ENCODE measurements at places on chromosomes 2 and 18.

DNA sequence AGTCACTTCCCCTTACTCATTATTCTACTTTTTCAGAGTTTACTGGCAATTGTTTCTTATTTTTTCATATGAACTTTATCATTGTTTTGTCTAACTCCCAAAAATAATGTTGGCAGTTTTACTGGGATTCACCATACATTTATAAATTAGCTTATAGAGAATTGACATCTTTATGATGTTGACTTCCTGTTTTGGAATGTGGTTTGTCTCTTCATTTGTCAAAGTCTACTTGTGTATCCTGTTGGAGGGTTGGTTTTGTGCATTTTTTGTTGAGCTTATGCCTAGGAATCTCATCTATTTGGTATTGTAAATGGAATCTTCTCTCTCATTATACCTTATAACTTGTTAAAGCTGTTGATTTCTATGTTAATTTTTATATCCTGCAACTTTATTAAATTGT, 16.4 kb downstream of the EPC2 start:
- H3K36me3 ChIP-seq, result no peaks in the 10 kb centered on the region
- H3K4me1 ChIP-seq, result peaks cover 39% of the 10 kb centered on the region
- no peak overlapping the region for H3K27ac ChIP-seq

DNA sequence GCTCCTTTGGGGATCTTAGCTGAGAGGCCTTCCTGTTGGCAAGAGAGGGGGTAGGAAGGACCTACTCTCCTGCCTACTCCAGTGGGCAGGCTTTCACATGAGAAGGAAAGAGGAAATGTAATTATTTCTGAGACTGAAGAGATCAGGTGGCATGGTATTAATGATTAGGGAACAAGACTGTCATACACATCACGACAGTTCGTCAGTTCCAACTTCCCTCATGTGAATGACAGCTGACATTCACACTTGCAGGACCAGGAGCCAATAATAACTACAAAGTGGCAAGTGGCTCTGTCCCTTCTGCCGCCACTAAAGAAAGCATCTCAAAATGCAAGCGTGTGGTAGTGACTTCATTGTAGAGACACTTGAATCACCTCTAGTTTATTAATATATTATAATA, 90.0 kb downstream of the ZCCHC2 start:
- H3K27ac ChIP-seq, result no peak overlapping the region
- no peak overlapping the region for H3K4me3 ChIP-seq
- no peaks in the 10 kb centered on the region for H3K4me1 ChIP-seq
- H3K27me3 ChIP-seq, result peaks cover 3% of the 10 kb centered on the region

DNA sequence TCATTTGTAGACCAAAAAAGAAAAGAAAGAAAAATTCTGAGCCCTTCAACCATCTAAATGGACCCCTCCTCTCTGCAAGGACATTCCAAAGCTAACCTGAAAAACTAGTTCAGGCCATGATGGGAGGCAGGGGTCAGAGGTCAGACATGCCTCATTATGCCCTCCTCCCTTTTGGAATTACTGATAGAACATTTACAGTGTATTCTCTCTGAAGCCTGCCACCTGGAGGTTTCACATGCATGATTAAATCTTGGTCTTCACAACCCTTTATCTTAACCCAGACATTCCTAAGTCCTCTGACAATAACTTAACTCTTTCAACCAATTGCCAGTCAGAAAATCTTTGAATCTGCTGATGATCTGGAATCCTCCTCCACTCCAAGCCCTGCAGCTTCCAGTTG, 86.0 kb downstream of the SPP2 start:
- H3K27me3 ChIP-seq, result no peaks in the 10 kb centered on the region
- H3K27ac ChIP-seq, result no peak overlapping the region

- H3K4me1 ChIP-seq, result no peaks in the 10 kb centered on the region
- H3K36me3 ChIP-seq, result no peaks in the 10 kb centered on the region
Observed at GRCh38 chr18:8041526-8042111, 474.5 kb downstream of the PTPRM start.

- no peaks in the 10 kb centered on the region for H3K27me3 ChIP-seq
- H3K4me3 ChIP-seq, result no peak overlapping the region
- H3K4me1 ChIP-seq, result no peaks in the 10 kb centered on the region
- no peaks in the 10 kb centered on the region for H3K36me3 ChIP-seq
Observed at GRCh38 chr2:185187421-185187820, 551.2 kb upstream of the FSIP2 start.

- no peak overlapping the region for H3K4me3 ChIP-seq
- no peaks in the 10 kb centered on the region for H3K36me3 ChIP-seq
- no peaks in the 10 kb centered on the region for H3K27me3 ChIP-seq
- H3K27ac ChIP-seq, result no peak overlapping the region
Observed at GRCh38 chr2:165582863-165583506, 113.5 kb downstream of the CSRNP3 start.

DNA sequence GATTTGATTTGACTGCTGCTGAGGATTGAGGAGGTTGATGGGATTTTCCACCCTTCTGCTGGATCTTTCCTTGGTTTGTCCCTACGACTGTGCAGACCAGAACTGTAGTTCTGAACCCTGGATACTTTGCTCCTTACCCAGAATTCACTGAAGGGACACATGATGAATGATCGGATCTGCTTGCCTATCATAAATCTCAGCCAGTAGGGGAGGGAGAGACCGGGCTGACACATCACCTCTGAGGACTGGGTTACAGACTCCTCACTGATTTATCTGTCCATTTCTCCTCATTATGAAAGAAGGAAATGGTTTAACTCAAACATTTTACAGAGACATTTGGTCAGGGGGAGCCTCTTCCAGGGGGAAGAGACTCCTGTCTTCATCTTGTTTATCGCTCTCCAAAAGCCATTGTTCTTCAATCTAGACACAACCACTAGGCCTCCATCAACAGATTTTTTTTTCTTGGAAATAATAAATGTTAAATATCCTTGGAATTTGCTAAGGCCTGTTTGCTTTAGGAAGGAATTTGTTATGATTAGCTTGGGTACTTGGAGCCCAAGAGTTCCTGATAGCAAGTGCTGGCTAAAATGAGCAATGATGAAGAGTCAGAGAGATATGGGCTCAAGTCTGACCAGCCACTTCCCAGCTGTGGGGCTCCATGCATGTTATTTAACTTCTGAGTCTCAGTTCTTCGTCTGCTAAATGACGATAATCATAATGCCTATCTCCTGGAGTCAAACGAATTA, 925.5 kb downstream of the SLC4A3 start:
- H3K36me3 ChIP-seq, result no peaks in the 10 kb centered on the region
- H3K27ac ChIP-seq, result no peak overlapping the region
- no peak overlapping the region for H3K4me3 ChIP-seq
- DNase-seq, result no peak
- no peaks in the 10 kb centered on the region for H3K27me3 ChIP-seq
